Osteocyte (in vitro differentiated cells): ENCODE measurements at places on chromosomes 4 and X. TPM values are rescaled to one million over a fixed set of nuclear protein-coding genes. Genes with fewer than 3 reads are reported as not detected.

DNA sequence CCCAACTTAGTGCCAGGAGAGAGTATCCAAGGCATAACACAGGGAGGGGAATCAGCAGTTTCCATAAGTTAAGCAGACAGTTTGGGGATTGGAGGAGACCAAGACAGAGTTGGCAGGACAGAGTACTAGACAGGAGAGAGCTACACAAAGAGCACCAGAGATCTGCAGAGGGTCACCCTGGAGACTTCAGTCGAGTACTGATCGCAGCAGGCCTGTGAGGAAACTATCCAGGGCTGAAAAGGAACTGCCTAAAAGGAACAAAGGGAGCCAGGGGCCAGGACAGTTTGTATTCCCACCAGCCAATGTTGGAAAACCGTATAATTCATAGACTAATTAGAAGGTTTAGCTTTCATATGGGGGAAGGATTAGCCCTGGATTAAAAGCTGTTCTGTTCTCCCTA is 80.6 kb upstream of the ENPP6 start:
- no peaks in the 10 kb centered on the region for H3K4me1 ChIP-seq
- no peak for DNase-seq
- no peak overlapping the region for H3K4me3 ChIP-seq
- no peaks in the 10 kb centered on the region for H3K36me3 ChIP-seq
- H3K27ac ChIP-seq: no peak overlapping the region

The SLC9B1 gene
- 1.0 and 1.8 TPM in 2 replicates for total RNA-seq

The TMEM184C gene
- 39.7 and 45.5 TPM in 2 replicates for total RNA-seq

DNA sequence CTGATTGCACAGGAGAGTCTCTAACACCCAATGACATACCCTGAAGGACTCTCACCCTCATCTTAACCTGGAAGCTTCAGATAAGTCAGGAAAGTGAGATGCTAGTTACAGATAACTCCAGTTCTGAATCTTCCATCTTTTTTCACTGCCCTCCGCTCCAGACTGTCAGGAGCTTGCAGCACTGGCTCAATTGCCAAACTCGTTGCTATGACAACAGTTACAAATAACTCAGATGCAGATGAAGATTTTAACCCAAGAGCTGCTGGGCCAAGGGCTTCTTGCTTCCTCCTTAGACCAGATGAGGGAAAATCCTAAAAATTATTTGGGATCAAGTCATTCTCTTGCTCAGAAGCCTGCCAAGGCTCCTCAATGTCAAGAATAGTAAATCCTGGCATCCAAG is 109.1 kb upstream of the HUWE1 start:
- DNase-seq: no peak
- peaks cover 4% of the 10 kb centered on the region for H3K27me3 ChIP-seq
- H3K4me1 ChIP-seq: no peaks in the 10 kb centered on the region
- no peaks in the 10 kb centered on the region for H3K36me3 ChIP-seq
